ENCODE measurements at places on chromosomes 11 and 22. TPM values are rescaled to one million over a fixed set of nuclear protein-coding genes. Genes with fewer than 3 reads are reported as not detected.

GRM5 gene
- not detected for total RNA-seq

GRCh38 chr11:106193956-106194355 is 116.5 kb downstream of the AASDHPPT start:
- no peak overlapping the region for H3K4me3 ChIP-seq
- no peaks in the 10 kb centered on the region for H3K27me3 ChIP-seq
- H3K27ac ChIP-seq: no peak overlapping the region
- no peak for DNase-seq
- no peaks in the 10 kb centered on the region for H3K4me1 ChIP-seq

DNA sequence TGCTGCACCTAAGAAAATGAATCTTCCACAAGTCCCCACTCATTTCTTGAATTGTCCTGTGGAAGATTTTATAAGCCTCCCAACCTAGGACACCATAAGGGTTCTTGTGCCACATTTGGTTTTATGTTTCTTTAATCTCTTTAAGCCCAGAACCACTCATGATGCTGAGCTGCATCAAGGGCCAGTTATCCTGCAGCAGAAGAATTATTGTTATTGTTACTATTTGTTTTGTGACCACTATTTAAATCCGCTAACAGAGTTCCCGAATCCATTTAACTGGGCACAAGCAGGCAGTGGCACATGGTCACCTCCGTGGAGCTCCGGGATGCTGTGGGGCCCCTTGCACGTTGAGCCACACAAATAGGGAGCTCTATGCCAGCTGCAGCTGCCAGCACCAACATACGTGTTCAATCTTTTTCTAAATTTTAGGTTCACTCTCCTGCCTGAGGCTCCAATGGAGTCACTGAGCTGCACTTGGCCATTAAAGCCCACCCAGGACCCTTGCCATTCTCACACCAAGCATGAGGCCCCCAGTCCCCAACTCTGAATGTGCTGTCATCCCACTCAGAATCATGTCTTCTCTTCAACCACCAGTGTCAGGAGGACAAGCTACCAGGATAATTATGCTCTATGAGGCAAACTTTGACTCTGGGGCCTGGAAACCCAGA is 60.6 kb downstream of the DGCR2 start:
- no peak for DNase-seq
- no peak overlapping the region for H3K27ac ChIP-seq
- H3K36me3 ChIP-seq: peaks cover 10% of the 10 kb centered on the region
- no peaks in the 10 kb centered on the region for H3K27me3 ChIP-seq

GRCh38 chr11:133776671-133777367 is 68.5 kb downstream of the SPATA19 start:
- no peak overlapping the region for H3K4me3 ChIP-seq
- no peak for DNase-seq
- no peaks in the 10 kb centered on the region for H3K4me1 ChIP-seq
- H3K36me3 ChIP-seq: no peaks in the 10 kb centered on the region
- H3K27ac ChIP-seq: no peak overlapping the region

DNA sequence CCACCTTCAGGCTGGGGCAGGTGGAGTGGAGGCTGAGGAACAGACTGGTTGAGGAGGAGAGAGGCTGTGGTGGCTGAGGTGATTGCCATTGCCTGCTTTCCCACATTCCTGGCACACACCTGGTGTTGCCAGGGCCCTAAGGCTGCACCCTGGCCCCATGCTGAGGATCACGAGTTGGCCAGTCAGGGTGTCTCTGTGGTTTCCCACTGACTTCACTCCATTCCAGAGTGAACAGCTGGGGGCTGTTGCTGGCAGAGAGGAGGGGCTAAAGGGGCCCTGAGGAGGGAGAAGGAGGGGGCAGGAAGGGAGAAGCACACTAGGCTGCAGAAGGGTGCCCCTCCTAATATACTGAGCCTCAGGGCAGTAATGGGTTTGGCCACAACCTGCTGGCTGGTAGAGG is 1.8 kb downstream of the TMEM86A start:
- peaks cover 19% of the 10 kb centered on the region for H3K4me1 ChIP-seq
- no peak overlapping the region for H3K4me3 ChIP-seq
- no peak for DNase-seq
- no peak overlapping the region for H3K27ac ChIP-seq

DNA sequence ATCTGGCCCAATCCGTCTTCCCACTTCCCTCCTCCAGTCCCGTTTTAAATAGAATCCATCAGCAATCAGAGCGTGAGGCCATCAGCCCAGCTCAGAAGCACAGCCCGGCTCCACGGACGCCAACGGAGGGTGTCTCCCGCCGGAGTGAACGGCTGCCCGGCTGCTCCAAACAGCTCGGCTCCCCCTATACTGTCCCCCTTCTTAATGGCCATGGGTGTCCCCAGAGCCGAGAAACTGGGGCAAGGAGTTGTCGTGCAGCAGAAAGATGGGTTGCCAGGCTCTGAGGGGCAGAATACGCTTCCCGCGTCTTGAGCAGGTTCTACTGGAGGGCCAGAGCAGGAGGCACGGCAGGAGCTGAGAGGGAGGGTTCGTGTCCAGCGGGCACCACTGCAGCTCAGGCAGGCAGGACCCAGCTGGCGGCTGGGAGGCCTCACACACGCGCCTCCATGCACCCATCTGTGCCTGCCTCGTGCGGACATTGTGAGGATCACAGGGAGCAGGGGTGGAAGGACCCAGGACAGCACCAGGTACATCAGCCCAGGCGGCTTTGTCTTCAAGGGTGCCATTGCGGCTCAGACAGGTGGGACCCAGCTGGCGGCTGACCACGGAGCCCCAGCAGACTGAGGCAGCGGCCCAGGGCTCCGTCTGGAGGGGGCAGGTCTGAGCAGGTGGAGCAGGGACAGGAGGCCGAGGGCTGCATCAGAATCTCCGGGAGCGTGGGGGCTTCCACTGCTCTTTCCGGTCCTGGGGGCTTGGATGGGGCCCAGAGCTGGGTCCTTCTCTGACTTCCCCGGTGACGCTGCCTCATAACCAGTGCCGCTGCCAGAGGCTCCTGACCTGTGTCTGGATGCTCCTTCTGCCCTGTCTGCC is 882.7 kb downstream of the BRD1 start:
- no peak for DNase-seq
- H3K4me3 ChIP-seq: no peak overlapping the region
- no peaks in the 10 kb centered on the region for H3K4me1 ChIP-seq
- no peaks in the 10 kb centered on the region for H3K36me3 ChIP-seq

- H3K27me3 ChIP-seq: no peaks in the 10 kb centered on the region
- no peak overlapping the region for H3K4me3 ChIP-seq
- peaks cover 17% of the 10 kb centered on the region for H3K4me1 ChIP-seq
- no peak for DNase-seq
Measured at GRCh38 chr11:43925063-43925931, 17.1 kb upstream of the C11orf96 start.

SCUBE1 gene
- total RNA-seq: 3.9 TPM

DNA sequence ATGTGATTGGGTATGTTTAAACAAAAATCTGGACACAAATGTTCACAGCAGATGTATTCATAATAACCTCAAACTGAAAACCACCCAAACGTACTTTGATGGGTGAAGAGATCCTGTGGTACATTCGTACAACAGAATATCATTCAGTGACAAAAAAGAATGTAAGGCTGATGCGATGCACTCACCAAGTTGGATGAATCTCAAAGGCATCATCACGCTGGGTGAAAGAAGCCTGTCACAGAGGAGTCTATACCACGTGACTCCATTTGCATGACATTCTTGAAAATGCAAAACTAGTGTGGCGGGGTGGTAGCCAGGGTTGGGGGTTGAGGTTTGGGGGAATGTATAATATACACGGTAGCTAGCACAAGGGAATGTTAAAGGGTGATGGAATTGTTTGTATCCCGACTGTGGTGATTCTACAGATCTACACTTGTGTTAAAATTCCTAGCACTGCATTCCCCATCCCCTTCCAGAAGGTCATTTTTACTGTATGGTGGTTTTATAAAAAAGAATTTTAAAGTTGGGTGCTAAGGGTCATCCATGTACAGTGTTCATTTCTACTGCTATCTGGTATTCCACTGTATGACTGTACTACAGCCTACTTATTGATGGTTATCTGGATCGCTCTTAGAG is 35.0 kb upstream of the SLC25A1 start:
- no peaks in the 10 kb centered on the region for H3K27me3 ChIP-seq
- no peak overlapping the region for H3K27ac ChIP-seq
- no peaks in the 10 kb centered on the region for H3K36me3 ChIP-seq
- DNase-seq: no peak
- H3K4me1 ChIP-seq: no peaks in the 10 kb centered on the region
- H3K4me3 ChIP-seq: no peak overlapping the region

DNA sequence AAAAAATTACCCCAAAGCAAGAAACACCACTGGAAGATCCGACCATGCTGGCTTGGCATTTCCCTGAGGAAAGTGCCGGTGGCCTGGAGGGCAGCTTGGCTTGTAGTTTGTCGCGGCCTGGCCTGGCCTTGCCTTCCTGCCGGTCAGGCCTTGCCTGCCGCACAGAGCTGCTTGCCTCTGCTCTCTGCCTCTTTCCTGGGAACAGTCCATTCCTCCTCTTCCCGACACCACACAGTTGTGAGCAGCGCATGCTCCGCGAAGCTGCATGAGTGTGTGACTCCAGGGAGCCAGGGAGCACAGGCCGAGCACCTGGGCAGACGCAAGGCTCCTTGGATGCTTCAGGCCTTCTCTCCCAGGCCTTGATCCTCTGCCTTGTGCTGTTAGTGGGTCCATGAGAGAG is 19.8 kb downstream of the CTTN start:
- no peak overlapping the region for H3K4me3 ChIP-seq
- H3K36me3 ChIP-seq: peaks cover 64% of the 10 kb centered on the region
- H3K27me3 ChIP-seq: no peaks in the 10 kb centered on the region
- no peaks in the 10 kb centered on the region for H3K4me1 ChIP-seq
- DNase-seq: no peak

DNA sequence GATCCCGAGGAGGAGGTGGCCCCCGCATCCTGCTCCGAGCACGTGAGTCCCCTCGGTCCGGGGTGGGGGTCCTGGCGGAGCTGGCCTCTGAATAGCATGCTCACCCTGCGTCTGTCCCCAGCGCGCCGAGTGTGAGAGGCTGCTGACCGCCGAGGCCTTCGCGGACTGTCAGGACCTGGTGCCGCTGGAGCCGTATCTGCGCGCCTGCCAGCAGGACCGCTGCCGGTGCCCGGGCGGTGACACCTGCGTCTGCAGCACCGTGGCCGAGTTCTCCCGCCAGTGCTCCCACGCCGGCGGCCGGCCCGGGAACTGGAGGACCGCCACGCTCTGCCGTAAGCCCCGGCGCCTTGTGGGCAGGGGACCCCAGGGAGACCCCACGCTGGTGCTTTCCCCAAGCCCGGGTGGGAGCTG is 3.5 kb downstream of the MUC2 start:
- no peaks in the 10 kb centered on the region for H3K27me3 ChIP-seq
- no peaks in the 10 kb centered on the region for H3K36me3 ChIP-seq
- no peak for DNase-seq
- H3K27ac ChIP-seq: no peak overlapping the region
- H3K4me3 ChIP-seq: no peak overlapping the region

GRCh38 chr11:30919389-30920152 is 333.4 kb upstream of the MPPED2 start:
- H3K36me3 ChIP-seq: no peaks in the 10 kb centered on the region
- H3K27ac ChIP-seq: no peak overlapping the region
- no peak overlapping the region for H3K4me3 ChIP-seq
- no peaks in the 10 kb centered on the region for H3K4me1 ChIP-seq
- peaks cover 54% of the 10 kb centered on the region for H3K27me3 ChIP-seq

DNA sequence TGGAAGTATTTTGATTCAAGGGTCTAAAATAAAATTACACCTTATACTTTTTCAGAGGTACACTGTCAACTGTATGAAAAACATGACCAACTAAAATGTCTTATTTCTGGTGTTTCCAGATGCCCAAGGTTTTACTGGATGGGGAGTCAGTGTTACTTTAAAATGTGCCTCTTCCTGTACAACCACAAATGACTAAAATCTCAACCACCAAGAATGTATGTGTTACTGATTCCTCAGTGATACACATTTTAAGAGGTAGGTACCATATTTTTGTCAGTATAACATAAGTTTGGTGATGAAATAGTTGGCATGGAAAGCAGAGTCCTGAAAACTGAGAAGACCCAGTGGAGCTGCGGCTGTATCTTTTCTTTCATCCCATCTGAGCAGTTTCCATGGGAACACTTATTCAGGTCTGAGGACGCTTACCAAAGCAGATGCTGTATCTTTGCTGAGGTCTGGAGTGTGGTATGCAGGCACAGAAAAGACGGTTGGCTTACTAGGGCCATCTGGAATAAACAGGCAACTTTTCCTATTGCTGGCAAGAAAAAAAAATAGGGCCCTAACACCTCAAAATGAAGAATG is 21.2 kb upstream of the TP53AIP1 start:
- H3K27ac ChIP-seq: no peak overlapping the region
- H3K4me1 ChIP-seq: no peaks in the 10 kb centered on the region
- no peak for DNase-seq
- no peaks in the 10 kb centered on the region for H3K27me3 ChIP-seq

USP2 gene
- 5.0 TPM for total RNA-seq

DNA sequence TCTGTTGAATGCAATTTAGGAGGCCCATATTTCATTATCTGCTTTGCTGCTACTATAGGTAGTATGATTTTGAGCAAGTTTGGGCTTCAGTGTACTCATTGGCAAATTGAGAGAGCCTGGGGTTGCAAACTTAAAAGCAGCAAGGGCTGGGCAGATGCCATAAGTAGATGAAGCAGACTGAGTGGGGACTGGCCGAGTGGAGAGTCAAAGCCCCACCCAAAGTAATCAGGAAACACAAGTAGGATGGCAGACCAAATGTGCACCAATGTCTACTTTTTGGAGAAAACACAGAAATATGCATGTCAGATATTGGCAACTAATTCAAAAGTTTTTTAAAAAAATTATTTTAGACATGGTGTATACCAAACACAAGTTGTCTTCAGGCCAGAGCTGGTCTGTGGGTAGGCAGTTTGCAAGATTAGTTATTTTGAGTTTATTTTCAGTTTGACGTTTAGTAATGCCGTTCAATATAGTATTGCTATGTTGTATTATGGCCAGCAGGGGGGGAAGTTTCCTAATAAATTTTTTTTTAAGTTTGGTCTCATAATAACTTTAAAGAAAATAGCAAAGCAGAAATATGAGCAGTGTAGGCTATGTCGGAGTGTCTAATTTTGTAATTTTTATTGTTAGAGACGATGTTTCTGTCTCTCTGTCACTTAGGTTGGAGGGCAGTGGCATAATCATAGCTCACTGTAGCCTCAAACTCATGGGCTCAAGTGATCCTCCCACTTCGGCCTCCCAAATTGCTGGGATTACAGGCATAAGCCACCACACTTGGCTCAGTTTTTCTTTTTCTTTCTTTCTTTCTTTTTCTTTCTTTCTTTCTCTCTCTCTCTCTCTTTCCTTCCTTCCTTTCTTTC is 105.1 kb downstream of the HIPK3 start:
- peak; percentile 32 for DNase-seq
- no peak overlapping the region for H3K4me3 ChIP-seq
- no peaks in the 10 kb centered on the region for H3K27me3 ChIP-seq
- H3K27ac ChIP-seq: no peak overlapping the region

P2RY2 gene
- 2.9 TPM for total RNA-seq

SNX32 gene
- total RNA-seq: not detected
